ENCODE measurements at places on chromosomes 12 and 14.

- DNase-seq, result no peak
Measured at GRCh38 chr12:123150744-123151456, at the start of gene PITPNM2. Gene PITPNM2 (minus strand): TSS chr12:123151090. CDS start chr12:123034590, 116,500 bp downstream.

DNA sequence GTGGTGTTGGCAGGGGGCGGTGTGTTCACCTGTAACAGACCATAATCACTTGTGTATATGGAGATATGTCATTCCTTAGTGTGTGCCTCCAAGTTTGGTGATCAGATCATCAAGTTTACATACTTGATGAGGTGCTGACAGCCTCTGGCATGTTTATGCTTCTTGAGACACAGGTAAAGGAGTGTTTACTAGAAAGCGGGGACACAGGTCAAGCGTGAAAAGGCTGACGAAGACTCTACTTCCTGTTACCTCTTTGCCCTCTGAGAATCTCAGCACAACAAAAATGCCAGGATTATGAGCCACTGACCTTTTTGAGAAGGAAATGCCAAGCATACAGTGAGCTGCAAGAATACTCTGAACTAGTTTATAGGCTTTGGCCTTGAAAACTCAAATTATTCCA is 29.6 kb downstream of the PRDM4 start:
- no peak for DNase-seq

DNA sequence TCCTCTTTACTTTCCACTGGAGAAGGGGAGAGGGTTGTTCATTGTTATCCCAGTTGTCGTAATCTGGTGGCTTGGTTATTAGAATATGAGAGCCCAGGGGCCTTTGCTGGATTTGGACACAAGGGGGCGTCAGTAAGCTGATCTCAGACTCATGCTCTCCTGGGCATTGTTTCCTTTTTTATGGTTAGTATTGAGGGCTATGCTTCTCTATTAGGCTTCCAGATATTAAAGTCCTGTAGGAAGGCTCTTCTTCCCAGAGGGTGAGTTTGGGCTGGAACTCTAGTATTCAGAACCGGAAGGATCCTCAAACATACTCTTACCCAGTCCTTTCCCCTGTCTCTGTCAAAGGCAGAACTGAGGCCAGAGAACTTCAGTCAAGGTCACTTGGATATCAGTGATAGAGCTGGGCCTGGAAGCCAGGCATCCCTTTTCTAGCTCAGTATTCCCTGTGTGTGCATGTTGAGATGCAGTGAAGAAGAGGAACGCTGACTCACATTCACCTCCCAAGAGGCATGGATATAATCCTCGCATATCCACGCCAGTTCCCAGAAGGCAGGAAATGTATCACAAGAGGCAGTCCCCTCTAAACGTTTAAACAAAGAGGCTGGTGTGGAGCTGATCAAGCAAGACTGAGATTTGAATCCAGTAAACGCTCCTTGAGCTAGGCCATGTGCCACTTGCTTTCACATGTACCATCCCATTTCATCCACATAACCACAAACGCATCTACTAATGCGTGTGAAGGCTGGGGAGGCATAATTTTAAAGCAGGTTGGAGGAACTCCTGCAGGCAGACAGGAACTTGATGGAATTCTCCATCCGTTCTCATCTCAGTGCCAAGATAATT is 41.6 kb downstream of the UBE3B start:
- peak; percentile 66 for DNase-seq

DNA sequence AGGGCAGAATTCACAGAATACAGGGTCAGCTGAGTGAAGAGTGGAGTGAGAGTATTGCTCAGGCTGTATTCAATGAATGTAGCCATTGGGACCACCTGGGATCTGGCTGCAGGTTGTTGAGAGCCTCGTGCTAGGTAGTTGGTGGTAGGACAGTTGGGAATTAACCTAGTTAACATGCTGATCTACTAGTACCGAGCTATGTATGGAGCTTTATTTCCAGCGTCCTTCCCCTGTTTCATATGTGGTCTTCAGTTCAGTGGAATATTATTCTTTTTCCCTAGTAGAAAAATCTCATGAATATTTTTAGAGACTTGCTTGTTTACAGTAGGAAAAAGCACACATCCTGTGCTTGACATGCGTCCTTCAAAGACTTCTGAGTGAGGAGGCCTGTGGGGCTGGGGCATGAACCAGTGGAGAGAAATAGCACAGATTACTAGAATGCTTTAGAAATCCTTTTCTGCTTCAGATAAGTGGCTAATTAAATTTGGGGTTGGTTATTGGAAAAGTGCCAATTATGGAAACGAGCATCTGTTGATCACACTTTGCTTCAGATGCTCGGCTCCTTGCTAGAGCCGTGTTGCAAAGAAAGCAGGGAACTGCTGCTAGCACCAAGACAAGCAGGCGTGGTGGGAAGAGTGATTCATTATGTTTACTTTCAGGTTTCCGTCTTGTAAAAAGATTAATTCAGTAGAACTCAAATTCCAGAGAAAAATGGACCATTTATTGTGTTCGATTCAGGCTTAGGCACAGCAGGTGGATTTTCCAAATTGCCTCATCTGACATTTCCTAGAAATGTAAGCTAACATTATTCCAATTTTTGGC is 53.6 kb downstream of the ARF6 start:
- DNase-seq, result peak; percentile 23

DNA sequence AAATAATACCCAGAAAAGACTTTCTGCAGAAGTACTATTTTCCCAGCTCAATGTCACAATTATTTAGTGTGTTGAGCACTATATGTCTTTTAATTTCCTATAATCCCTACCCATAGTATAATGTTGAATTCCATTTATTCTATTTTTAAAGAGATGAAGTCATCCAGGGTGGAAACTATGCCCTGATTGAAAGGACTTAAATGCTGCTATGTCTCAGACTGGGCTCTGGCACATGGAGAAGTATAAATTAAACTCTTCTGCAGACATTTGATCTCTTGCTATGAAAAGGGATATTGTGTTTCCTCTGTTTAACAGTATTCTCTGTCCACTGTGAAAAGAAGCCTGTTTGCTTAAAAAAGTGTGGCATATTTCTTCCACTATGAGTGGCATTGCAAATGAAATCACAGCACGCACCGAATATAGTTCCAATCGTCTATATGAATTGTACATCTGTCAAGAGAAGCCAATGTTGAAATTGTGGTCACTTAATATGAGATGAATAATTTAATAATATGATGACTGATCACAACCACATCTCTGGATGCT is 192.3 kb downstream of the BCAT1 start:
- DNase-seq, result no peak

DNA sequence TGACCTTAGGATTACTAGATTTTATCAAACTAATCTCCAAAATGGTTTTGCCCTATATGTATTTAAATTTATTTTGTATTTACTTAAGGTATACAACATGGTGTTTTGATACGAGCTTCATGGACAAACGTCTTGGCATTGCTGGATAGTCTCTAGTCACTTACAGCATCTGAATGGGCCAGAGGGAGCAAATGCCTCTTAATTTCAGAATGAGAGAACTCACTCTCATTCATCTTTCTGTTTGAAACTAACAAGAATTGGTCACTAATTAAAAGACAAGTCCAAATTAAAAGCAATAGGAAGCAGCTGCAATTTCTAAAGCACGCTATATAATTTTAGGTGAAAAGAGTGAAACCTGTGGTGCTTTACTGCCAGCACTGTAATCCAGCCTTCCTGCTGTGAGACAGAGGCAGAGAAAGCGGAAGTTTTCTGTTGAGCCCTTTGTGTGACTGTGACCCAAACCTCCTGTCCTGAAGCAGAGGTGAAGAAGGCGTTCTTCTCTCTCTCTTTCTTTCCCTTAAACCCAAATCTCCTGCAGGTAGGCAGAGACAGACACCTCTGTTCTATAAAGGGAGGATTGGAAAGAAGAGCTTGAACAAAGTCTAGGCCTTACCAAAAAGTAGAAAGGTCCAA is 184.6 kb upstream of the NAV3 start:
- no peak for DNase-seq

- no peak for DNase-seq
Measured at GRCh38 chr14:30214014-30214413, 286.4 kb upstream of the PRKD1 start.

GRCh38 chr12:51910168-51910567 is 2.9 kb downstream of the ACVRL1 start:
- no peak for DNase-seq

GRCh38 chr14:20904393-20905029 is 13.3 kb downstream of the RNASE3 start:
- no peak for DNase-seq

- DNase-seq, result no peak
Measured at GRCh38 chr12:118064608-118065007, 3.6 kb upstream of the WSB2 start.

GRCh38 chr12:21428241-21428640 is 9.2 kb upstream of the PYROXD1 start:
- DNase-seq, result no peak

DNA sequence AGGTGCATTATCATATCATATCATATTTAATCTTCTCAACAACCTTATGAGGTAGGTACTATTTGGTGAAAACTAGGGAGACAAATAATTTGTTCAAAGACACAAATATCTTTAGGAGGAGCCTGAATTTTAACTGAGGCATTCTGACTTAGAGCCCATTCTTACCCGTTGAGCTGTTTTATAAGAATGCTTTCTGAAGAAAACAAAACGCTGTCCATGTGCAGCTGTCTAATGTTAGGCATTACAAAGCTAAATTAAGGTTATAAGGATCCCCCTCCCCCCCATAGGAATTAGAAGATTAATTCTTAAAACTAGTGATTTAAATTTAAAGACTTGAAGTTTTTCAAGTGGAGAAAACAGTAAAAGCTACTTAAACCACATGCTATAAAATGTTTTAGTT is 6.4 kb downstream of the KTN1 start:
- no peak for DNase-seq

- DNase-seq, result no peak
Measured at GRCh38 chr14:102192840-102193502, 53.3 kb downstream of the WDR20 start.

DNA sequence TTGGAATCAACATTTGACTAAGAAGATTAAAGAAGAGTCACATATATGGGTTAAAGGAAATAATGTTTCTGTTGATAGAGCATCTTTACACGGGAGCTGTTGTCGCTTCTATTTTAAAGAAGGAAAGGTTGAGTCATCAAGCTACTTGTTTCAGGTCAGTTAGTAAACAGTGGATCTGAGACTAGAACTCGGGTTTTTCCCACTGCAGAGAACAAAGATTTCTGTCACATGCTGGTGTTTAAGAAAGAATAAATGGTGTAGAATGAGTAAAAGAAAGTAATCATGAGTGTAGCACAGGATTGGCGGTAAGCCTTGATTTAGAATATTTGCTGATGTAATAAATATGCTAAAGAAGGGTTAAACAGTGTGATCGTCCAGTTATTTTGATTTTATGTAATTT is 455.5 kb downstream of the AEBP2 start:
- no peak for DNase-seq

DNA sequence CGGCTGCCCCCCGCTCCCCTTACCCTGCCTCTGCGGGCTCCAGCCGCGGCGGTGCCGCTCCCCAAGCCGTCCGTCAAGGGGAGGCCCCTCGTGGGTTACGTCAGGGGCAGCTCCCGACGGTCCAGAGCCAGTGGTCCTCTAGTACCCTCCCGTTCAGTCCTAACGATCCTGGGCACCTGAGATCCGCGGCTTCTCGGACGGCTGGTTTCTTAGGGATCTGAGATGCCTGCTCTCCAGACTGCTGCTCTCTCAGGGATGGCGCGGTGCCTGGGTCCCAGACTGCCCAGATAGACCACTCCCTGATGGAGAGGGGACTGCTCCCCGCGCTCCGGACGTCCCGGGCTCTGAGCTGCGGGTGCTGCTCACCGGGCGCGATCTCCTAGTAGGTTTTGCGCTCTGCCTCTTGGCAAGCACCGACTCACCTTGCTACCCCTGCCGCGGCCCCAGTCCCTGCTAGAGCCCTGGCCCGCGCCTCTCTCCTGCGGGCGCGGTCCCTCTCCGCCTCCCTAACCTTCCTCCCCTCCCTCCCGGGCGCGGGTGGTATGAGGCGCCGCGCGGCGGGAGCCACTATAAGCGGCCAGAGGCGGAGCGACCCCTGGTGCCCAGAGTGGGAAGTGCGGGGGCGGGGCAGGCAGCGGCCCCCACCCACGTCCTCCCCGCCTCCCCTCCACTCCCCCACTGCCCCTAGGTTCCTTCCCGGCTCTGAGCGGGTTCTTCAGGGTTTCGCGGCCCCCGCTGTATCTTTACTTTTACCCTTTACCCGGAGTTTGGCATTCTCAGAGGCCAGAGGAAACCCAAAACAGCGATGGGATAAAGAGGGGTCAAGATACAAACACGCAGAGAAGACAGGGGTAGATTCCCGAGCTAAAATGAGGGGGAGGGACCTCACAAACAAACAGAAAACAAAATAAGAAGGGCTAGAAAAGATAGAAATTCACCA is at the start of gene C1QL4:
Gene C1QL4 (minus strand): TSS at position 544 of the 940 bp plus-strand sequence. CDS start 711 bp downstream, outside the sequence.
- DNase-seq, result no peak

GRCh38 chr12:1503281-1503711 is 91.1 kb downstream of the FBXL14 start:
- no peak for DNase-seq

GRCh38 chr12:16198884-16199283 is 78.6 kb downstream of the SLC15A5 start:
- no peak for DNase-seq

DNA sequence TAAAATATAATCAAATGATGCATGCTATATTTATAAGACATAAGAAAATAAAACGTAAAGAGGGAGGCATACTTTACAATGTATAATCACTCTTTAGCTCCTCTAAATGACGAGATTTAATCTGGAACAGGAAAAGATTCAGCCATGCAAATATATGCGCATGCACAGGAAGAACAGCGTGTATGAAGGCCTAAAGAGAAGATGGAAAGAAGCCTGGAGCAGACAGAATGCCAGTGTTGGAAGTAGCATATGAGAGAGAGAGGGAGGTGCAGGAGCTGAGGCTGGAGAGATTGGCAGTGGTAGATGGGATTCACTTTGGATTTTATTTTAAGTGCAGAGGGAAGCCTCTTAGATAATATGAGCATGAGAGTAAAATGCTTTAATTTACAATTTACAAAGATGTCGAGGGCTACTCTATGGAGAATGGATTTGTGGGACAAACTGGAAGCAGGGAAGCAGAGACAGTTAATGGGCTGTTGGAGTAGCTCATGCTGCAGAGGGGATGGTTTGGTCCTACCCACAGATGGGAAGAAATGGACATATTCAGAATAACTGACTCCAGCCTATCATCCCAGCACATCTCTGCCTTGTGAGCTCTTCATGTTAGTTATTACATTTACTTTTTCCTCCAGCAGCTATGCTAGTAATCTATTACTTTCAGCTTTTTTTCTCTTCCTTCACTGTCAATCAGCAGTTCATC is 411.1 kb downstream of the TMTC2 start:
- DNase-seq, result no peak

DNA sequence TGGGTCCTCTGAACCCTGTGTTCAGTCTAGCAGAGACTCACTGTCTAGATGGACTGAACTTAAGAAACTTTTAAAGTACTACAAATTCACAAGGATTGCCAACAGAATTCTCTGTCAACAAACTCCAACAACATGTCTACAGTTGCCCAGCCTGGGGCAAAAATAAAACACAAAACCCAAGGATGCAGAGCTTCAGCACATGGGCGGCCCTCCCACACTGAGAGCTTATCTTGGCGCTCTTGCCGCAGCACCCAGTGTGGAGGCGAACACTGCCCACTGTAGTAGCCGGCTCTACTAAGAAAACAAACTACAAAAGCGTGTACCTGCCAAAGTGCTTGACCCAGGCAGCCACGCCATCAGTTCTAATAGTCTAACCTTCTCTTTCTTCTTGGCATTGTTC is 66.7 kb downstream of the PTPN21 start:
- DNase-seq, result no peak

All from skeletal muscle cell (primary cell).